NCI-H345 (cell line): ENCODE measurements at places on chromosomes 11 and 22.
A peak's percentile ranks its signal among the peaks of the same experiment; 100 is the strongest.

- DNase-seq, result no peak
These were observed 461.4 kb upstream of the KIRREL3 start for GRCh38 chr11:127462065-127462344.

GRCh38 chr11:100680070-100680469 lies 7.0 kb upstream of the ARHGAP42 start:
- DNase-seq, result no peak

GRCh38 chr11:65672180-65672860 lies 9.6 kb upstream of the RELA start:
- DNase-seq, result no peak

DNA sequence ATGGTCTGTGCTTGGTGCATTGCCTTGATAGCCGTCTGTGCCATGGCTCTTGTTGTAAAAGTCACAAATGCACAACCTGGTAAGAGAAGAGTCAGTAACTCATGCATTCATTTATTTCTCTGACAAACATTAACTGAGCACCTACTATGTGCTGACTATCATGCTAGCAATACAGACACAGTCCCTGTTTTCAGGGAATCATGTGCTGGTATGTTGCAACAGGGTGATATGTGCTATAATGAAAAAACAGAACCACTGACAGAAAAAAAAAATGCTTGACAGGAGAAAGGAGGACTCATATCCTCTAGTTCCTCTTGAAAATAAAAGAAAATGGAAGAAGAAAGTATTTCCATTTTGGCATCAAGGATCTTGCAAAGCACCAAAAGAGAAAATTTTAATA lies 34.5 kb upstream of the RAPSN start:
- no peak for DNase-seq

GRCh38 chr11:78380615-78381051 lies 37.0 kb downstream of the GAB2 start:
- DNase-seq, result no peak

- no peak for DNase-seq
These were observed 202.8 kb upstream of the BDNF start for GRCh38 chr11:27902981-27903624.

- no peak for DNase-seq
These were observed 76.1 kb downstream of the C11orf58 start for GRCh38 chr11:16814410-16815046.

GRCh38 chr11:121716060-121716459 lies 263.3 kb upstream of the SORL1-AS1 start:
- DNase-seq, result no peak

- no peak for DNase-seq
These were observed 72.0 kb downstream of the TRIM29 start for GRCh38 chr11:120065876-120066275.

DNA sequence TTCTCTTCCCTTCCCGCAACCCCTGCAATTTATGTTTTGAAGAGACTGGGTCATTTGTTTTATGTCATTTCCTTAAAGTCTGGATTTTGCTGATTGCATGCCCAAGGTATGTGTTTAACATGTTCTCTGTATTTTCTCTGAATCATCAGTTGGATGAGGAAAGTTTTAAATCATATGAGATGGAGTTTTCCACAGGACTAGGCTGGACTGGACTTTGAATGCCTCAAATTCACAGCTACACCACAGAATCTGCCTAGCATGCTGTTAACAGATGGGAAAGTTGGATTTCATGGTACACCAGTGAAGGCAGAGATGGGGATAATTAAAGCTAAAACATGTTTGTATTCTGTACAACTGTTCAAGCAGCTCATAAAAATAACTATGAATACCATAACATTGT lies 62.6 kb downstream of the CWC15 start:
- no peak for DNase-seq

DNA sequence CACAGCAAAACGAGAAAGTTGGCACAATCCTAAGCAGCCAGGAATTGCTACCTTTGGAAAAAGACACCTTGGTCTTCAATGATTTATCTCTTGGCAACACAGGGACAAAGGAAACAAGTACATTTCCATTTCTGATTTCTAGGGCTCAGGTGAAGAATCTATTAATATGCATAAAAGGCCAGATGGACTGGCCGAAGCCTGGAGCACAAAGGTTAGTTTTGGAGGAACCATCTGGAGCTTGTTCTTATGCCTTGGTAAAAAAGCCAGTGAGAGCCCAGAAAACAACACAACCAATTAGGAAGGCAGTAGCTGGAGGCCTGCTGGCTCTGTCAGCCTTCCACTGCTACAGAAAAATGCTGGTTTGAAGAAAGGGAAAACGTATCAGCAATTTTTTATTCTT lies 713.5 kb upstream of the API5 start:
- DNase-seq, result no peak

DNA sequence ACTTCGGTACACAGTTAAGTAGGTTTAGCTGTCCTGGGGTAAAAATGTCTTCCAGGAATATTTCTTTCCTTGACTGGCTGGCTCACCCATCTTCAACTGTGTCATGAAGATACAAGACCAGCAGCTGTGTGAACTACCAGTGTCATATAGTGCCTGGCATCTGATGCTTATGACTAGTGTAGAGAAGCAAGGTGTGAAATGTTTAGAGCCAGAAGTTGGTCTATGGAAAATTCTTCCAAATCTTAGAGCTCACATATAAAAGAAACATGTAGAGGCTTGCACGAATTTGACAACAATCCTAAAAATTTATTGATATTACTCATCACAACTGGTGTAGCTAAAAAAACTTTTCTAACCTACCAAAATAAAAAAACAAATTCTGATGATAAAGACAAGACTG lies 54.4 kb downstream of the ARL14EP start:
- no peak for DNase-seq

DNA sequence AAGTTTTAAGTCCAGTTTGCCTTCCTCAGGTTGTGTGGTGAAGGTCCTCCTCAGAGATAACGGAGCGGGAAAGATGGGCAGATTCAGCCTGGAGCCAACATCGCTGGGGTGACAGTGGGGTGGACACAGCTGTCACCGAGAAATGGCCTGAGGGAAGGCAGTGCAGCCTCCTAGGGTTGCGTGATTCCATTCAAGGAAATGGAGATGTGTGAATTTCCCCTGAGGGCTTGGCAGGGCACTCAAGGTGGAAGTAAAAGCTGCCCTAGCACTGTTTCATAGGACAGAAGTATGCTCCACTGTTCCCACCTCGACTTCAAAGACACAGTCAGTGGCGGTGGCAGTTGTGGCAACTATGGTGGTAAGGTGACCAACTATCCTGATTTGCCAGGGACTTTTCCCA lies 15.4 kb upstream of the CAT start:
- DNase-seq, result no peak

DNA sequence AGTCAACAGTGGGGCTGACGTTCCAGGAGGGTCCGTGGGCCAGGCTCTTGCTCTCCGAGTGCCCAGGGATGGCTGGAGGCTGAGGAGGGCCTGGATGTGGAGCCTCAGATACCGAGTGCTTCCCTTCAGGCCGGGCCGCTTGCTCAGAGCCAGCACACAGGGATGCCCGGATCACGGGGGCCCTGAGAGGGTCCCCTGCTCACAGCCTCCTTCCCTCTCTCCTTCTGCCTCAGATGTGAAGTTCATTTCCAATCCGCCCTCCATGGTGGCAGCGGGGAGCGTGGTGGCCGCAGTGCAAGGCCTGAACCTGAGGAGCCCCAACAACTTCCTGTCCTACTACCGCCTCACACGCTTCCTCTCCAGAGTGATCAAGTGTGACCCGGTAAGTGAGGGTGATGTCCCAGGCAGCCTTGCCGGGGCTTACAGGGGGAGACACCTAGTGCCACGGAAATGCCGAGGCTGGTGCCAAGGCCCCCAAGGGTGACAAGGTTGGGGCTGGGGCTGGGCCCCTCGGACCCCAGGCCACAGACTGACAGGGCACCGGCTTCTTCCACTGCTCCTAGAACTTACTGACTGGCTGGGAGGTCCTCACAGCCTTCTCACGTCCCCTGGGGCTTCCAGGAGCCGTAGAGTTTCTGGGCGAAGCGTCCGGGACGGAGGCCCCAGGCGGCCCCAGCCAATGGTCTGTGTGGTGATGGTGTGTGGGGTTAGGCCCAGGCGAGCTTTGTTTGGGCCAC lies 7.0 kb downstream of the CCND1 start:
- no peak for DNase-seq

GRCh38 chr22:44926124-44926475 lies 83.7 kb downstream of the PHF21B start:
- DNase-seq, result no peak

DNA sequence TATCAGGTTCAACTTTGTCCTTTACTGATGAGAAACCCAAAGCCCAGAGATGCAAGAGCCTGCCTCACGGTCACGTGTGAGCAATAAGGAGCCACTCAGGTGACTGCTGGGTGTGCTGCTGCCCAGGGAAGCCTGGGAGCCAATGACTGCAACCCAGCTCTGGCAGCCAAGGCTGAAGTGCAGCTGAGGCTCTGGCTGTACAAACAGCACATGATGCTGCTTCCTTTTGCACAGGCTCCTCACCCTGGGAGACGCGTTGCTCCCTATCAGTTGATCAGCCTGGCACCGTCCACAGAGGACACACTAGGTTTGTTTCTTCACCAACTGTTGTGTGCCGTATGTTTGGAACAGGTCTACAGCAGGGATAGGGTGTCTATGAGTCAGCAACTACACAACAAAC lies 168.7 kb downstream of the EFCAB6 start:
- no peak for DNase-seq

DNA sequence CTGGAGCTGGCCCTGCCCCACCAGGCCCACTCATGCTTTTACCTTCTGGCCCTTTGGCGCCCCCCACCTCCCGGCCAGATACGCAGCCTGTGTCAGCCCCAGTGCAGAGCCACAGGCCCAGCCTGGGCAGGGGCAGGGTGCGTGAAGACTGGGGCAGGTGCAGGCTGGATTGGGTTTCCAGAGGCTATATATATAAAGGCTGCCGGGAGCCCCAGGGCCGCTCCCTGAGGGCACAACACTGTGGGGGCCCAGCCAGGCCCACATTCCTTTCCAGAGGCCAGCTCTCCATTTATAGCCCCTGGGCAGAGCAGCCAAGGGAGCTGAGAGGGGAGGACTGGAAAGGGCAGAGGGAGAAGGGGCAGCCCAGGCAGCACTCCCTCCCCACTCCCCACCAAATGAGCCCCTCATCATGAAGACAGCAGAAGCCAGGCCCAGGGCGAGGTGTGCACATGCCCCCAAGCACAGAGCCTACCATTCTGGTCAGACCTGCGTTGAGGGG lies 5.0 kb upstream of the MYOD1 start:
- DNase-seq, result no peak

- no peak for DNase-seq
These were observed 28.2 kb downstream of the PHLDB1 start for GRCh38 chr11:118635642-118636041.

GRCh38 chr22:22460635-22461034 lies 47.9 kb downstream of the ZNF280B start:
- DNase-seq, result no peak

DNA sequence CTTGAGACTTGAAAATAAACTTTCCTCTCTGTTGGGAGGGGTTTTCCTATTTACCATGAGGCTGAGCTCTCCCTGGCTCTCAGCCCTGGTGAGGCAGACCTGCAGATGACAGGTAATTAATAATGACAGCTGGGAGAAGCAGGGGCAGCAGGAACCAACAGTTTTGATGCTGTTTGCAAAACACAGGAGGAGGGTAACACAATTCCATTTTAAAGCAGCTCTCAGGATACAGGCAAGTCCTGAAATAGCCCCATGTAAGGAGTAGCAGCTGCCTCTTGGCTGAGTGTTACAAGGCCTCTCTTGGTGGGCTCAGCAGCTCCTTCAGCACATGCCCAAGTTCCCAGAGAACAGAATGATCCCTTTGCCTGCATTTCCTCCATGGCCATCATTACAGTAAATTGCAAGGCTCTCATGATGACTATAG lies 13.3 kb downstream of the PARVA start:
- peak; percentile 22 for DNase-seq

DNA sequence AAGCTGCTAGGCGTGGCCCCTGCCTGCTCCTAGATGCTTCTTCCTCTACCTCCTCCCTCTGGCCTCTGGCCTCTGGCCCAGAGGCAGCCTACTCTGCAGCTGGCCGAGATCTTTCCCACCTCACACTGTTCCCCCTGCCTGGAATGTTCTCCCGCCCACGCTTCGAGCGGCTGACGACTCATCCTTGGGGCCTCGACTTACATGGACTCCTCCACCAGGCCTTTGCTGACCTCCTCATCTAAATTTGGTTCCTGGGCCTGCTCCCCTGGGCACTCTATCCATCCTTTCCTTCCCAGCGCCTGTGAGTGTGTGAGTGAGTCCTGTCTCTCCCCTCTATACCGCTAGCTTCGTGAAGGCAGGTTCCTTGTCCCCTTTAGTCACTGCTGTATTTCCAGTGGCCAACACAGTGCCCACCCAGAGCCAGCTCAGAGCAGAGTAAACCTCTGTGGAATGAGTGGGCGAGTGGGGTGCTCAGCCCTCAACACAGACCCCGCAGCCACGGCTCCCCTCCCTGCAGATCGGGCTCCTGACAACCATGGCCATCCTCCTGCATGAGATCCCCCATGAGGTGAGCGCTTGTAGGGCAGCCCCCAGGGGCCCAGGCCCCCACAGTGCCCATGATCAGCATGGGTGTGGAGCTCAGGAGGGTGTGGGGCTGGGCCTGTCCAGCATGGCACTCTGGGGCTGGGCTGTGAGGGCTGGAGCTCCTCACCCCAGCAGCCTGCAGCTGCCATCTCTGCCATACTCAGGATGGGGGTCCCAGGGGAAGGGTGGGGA lies 5.7 kb downstream of the SLC39A13 start:
- DNase-seq, result no peak

DNA sequence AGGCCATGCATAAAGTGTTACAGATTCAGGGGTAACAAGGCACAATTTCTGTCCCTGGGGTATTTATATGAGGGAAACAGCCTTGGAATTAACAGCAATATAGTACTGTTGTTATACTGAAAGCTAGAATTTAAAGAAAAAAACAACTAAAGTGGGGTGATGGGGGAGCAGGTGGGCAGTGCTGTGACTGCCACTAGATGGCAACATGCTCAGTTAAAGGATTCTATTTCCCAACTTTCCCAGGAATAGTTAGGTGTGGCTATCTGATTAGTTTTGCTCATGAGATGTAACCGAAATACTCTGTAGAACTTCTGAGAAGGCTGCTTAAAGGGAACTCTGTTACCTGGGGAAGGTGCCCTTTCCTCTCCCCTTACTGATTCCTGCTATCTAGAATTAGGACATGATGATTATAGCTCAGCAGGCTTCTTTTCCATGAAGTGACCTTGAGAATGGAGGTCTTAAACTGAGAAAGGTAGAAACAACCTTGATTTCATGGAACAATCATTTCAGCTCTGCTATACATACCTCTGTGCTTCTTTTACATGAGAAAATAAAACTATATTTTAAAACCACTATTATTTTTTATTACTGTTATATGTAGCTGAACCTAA lies 102.6 kb downstream of the RELT start:
- DNase-seq, result peak; percentile 2

GRCh38 chr22:41579997-41580355 lies 9.7 kb downstream of the PMM1 start:
- no peak for DNase-seq

DNA sequence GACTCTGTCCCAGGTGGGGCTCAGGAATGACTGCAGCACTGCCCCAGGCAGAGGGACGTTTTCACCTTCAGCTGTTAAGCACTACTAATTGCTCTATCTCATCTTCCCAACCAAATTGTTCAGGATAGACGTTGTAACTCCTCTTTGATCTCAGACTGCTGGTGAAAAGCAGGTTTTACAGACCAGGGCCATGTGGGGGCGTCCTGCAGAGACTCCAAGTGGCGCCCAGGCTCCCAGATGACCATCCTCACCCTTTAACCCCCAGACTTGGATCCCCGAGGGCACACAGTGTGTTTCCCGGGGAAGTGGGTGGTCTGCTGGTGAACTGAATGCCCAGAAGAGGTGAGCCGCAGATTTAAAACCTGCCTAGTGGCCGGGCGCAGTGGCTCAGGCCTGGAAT lies 23.9 kb downstream of the FADD start:
- DNase-seq, result no peak
